ENCODE measurements at places on chromosomes 3 and 15.

DNA sequence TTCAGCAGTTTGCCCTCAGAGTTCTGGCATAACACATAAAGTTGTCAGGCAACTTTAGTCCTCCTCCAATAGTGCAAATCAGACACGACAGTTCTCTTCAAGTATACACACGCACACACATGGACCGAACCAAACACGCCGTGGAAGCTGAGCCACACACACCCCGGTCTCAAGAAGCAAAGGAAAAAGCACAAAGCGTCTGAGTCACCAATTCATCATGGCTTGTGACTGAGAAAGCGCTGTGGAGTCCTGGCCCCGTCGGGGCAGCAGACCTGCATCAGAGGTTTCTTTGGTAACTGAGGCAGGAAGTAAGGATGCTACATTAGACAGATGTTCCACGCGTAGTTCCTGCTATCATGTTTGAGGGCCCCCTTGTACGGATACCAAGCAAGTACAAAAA lies 85.7 kb downstream of the VGLL4 start:
- peak; percentile 75 for DNase-seq

- no peak for DNase-seq
These were observed 21.3 kb downstream of the EFCC1 start for GRCh38 chr3:129022114-129023007.

DNA sequence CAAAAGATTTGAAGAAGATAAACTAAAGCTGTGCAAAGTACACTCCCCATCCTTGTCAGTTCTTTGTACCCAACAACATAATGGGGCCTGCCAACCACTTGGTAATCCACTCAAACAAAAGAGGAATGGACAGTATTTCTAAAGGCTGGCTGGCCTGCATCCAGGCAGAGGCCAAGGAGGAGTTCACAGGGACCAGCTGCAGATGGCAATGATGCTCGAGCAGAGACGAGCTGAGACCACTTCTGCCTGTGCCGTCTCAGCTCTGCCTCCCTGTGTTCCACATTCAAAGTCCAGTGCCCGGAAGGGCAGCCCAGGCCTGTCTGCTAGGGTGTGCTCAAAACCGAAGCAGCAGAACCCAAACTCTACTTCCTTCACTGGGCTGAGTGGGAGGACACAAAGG lies 14.3 kb downstream of the CXCR6 start:
- no peak for DNase-seq

DNA sequence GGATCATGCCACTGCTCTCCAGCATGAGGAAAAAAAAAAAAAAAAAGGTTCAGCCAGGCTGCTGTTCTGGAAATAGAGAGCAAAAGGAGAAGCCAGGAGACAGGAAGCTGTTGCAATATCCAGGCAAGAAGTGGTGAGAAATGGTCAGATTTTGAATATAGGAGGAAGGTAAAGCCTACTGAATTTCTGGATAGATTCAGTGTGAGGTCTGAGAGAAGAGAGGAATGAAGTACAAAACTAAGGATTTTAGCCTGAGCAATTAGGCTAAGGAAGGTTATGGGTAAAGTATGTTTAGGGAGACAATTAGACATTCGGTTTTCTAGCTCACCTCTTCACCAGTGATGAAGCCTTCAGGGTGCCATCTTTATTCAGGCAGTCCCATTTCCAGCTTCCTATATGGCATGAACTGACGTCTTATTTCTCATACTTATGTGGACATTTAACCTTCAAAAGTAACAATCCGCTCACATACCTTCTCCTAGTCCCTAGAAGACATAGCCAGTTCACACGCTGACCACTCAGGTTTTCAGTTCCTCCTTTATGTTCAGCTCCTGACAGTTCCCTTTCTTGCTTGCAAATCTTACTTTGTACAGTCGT lies 57.2 kb downstream of the KIF9 start:
- DNase-seq, result peak; percentile 32

- no peak for DNase-seq
These were observed 7.3 kb downstream of the SSR3 start for GRCh38 chr3:156547637-156548036.

DNA sequence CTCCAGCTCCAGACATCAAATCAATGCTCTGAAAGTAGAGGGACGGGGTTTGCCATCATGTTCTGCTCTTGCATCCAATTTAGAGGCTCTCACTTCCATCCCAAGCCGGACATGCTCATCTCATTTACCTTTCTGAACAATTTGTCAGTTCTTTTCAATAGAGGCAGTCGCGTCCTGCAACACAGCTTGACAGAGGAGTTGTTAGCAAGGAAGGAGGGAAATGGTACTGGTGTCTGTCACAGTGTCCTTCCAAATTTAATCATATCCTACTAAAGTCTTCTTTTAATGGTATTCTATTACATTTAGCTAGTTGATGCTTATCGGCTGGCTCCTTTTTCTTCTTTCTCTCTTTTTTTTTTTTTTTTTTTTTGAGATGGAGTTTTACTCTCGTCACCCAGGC lies 45.6 kb downstream of the HHLA2 start:
- DNase-seq, result no peak

DNA sequence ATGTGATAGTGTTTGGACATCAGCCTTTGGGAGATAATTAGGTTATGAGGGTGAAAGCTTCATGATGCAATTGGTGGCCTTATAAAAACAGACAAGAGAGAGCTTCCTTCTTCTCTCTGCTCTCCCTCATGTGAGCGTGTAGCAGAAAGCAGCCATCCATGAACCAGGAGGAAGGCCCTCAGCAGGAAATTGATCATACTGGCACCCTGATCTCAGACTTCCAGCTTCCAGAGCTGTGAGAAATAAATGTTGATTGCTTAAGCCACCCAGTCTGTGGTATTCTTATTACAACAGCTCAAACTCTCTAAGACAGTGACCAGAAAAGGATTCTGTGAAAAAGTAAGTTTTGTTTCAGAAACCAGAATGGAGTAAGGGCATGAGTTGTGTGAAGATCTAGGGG lies 13.3 kb downstream of the STAC start:
- DNase-seq, result no peak

DNA sequence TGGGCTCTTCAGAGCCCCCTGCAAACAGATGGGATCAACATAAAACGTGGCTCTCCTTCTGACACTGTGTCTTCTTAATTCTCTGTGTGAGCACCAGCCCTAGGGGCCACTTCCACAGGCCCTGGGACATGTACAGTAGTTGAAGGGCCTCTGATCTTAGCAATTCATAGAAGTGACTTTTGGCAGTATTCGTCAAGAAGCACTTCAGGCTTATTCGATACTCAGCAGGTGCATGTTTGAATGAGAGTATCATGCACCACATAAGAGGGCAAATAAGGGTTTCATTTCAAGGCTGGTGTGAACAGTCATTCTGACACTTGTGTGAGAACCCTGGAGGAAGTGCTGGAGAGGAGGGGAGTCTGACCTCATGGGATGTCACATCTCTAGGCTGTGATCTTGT lies 113.9 kb downstream of the GABRG3 start:
- no peak for DNase-seq

DNA sequence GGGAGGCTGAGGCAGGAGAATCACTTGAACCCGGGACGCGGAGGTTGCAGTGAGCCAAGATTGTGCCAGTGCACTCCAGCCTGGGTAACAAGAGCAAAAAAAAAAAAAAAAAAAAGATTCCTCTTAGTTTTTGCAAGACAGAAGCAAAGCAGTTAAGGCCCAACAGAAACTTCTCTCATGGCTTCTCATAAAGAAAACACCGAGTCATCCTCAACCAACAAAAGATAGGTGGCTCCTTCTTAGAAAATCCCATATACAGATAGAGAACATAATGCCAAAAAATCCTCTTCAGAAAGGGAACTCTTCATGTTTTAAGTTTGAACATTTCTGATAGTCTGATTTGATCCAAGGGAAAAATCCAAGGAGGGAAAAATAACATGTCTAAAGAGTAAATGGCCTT lies 12.5 kb upstream of the SKIL start:
- no peak for DNase-seq

GRCh38 chr3:190301591-190301990 lies 20.7 kb downstream of the CLDN1 start:
- no peak for DNase-seq

GRCh38 chr3:14540821-14541385 lies 761 bp upstream of the GRIP2 start:
- no peak for DNase-seq

GRCh38 chr3:15345066-15345607 lies 12.8 kb upstream of the SH3BP5 start:
- DNase-seq, result no peak

DNA sequence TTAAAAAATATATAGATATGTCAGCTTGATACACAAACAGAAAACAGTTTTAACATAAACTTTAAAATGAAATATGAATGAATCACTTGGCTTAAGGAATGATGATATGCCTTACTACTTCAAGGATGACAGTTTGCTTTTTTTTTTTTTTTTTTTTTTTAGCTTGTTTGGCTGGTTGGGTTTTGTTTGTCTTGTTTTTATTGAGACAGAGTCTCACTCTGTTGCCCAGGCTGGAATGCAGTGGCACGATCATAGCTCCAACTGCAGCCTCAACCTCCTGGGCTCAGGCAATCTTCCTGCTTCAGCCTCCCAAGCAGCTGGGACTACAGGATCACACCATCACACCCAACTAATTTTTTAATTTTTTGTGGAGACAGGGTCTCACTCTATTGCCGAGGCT lies 14.5 kb downstream of the LRRC2 start:
- no peak for DNase-seq
